Stimulated activated CD8-positive, alpha-beta memory T cell treated with anti-CD3 and anti-CD28 coated beads, Interleukin-7, amount 100 ng/mL, for 24 hours (primary cell): ENCODE measurements at places on chromosomes 13 and 19.
A peak's percentile ranks its signal among the peaks of the same experiment; 100 is the strongest.

DNA sequence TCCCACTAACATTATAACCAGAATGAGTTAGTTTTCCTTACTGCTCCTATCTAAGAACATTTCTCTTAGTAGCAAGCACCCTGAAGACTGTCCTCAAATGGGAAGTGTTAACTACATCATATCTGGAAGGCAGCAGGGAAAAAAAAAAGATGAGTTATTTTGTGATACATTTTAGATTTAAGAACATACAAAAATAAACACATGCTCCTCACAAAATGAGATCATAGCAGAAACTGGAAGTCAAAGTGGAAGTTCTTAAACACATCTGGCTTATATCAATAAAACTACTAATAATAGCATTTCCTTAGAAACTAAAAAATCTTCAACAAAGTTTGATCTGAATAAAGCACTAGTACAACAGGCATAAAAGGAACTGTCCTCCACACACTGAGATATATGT is 70.4 kb downstream of the SLITRK6 start:
- DNase-seq, result no peak

DNA sequence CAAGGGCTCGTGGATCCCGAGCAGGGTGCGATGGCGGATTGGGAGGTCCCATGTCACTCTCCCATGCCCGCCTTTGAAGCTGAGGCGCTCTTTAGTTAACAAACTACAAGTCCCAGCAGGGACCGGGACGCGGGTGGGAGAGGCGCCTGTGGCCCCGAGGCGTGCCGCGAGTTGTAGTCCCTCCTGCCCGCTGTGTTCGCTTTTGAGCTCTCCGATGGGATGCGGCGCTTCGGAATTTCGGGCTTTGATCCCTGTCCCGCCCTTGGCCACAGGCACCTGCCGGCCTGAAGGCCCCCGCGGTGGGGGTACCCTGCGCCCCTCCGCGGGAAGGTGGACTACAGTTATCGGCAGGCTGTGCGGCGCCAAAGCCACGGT is 11.0 kb downstream of the CYTH2 start:
- no peak for DNase-seq

- no peak for DNase-seq
Observed at GRCh38 chr19:51098365-51099046, 9.7 kb downstream of the CTU1 start.

GRCh38 chr19:45785097-45785496 is 2.8 kb upstream of the DMPK start:
- DNase-seq, result no peak

DNA sequence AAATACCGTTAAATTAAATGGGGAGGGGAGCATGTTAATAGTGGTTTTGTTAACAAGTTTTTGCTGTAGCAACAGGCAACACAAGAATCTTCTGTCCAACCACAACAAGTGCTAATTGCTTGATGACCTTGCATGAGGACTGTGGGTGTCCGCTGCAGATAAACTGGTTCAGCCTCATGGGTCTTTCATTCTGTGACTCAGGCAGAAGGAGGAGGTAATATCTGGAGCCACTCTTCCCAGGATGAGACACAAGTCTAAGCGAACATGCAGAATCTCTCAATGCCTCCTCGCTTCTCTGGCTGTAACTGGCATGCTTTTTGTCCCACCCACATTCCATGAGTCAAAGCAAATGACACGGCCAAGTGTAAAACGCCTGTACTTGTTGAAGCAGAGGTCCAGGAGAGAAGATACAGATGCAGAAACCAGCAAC is 56.6 kb upstream of the MYO16 start:
- no peak for DNase-seq

DNA sequence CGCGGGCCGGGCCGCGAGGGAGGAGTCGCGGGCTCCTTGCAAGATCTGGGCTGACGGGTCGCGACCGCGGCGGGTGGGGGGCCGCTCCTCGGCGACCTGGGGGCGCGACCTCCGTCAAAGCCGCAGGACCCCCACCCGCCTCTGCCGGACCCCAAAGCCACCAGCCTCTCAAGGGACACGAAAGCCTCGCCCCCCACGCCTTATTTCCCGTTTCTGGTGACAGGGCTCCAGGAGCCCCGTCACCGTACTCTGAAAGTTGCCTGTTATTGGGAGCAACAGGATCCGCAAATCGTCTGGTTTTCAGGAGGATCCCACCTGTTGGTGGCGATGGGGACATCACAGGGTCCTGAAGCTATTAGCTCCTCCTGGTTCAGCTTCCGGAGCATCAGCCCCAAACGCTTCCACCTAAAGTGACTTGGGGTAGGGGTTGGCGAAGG is 530 bp downstream of the MAU2 start:
- no peak for DNase-seq

- no peak for DNase-seq
Observed at GRCh38 chr13:79710376-79710775, 229.4 kb downstream of the NDFIP2 start.

DNA sequence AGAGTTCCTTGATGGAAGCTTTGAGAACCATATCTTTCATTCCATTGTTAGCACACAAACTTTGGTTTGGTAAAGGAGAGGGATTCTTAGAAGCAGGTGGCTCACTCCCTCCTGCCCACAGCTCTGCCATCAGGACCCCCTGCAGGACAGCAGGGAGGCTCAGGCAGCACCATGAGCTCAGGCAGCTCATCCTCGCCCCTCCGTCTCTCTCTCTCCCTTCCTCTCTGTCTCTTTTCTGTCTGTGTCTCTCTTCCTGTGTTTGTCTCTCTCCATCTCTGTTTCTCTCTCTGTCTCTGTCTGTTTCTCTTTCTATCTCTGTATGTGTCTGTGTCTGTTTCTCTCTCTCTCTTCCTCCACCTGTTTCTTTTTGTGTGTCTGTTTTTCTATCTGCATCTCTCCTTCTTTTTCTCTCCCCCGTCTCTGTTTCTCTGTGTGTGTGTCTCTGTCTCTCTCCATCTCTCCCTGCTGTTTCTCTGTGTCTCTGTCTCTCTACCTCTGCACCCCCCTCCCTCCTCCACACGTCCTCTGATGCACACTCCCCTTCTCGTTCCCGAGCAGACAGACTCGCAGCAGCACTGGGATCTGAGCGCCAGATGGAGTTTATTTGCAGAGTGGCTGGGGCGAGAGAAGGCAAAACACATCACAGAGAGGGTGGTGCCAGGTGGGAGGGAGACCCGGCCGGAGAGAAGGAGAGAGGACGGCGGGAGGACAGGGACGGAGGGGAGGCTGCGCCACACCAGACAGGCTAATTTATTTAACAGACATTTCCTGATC is 8.7 kb downstream of the SBK2 start:
- DNase-seq, result no peak

DNA sequence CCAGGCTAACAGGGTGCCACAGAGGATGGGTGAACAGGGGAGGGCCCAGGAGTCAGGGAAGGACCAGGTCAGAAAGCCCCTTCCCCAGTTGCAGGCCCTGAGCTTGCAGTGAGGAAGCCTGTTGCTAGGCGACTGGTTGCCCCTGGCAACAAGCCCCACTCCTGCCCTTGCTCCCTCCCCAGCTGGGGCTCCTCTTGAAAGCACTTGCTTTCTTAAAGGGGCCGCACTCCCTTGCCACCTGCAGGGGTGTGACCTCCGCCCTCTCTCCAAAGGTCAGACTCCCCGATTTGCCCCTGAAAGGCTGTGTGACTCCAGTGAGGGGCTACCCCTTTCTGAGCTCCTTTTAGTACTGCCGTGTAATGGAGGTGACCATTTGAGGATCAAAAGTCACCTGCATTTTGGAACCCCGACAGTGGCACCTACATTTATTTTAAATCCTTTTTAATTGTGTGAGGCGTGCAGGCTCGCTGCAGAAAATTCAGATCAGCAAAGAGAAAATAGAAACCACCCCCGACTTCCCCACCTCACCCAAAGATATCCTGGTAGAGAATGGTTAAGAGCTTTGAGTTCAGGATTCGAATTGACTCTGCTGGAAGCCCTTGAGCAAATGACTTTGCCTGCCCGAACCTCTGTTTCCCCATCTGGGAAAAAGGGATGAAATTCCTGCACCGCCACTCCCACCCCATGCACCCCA is 4.8 kb downstream of the FCHO1 start:
- no peak for DNase-seq

DNA sequence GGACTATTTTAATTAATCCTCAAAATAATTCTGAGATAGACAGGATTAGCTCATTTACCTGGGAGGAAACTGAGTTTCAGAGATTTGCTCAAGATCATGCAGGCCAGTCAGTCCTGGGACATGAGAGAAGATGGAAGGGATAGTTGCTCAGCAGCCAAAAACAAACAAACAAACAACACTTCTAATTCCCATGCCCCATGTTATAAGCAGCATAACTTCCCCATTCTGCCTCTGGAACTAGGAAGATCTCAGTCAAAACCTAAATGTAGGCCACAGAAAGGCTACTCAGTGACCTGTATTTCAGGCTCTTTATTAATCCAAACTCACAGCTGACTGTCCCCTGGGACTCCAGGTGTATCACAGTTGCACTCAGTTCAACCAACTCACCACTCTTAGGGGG is 489.2 kb upstream of the NBEA start:
- DNase-seq, result no peak

- peak; percentile 35 for DNase-seq
Observed at GRCh38 chr19:48674921-48675824, 2.4 kb upstream of the NTN5 start.

DNA sequence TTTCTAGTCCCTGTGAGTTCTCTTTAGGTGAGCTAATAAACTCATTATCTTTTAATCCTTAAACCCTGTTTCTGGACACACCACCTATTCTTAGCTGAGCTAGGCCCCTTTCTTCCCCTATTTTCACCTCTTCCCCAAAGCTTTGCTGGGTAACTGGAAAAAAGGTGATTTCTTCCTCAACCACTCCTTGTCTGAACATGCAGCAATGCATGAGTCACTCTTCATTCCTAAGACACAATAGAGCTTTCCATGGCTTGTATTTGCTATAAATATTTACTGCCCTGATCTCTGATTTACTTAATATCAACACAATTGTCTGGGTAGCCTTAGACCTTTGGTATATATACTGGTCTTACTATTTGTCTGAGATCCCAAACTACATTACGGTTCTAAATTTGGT is 370.9 kb downstream of the KLF5 start:
- no peak for DNase-seq

DNA sequence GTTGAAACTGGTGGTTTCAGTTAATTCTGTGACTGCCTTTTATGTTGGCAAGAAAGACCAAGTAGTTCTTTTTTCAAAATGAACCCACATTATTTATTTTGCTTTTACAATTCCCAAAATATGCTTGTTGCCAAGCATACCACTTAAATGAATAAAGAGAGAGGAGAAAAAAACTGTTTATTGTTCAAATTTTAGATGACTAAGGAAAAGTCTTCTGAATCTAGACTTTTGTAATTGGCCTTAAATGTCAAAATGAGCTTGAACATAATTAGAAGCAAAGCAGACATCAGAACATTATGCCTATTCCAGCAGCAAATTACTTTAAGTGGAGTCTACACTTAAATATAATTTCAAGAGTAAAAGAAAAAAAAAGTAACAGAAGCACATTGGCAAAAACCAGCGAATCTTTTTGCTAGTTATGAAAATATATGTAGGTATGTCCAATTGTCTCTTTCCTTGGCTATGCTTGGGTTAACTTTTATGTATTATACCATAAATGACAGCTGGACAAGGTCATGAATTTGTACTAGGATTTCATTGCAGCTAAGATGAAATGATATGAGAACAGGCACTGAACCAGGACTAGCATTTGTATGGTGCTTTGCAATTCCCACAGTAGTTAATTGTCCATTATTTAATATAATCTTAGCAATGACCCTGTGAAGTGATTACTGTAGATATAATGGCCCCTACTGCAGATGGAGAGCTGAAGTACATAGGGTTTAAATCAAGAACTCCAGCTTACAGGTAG is 211.9 kb downstream of the NALCN start:
- DNase-seq, result no peak

GRCh38 chr13:66301006-66301405 is 929.1 kb downstream of the PCDH9 start:
- DNase-seq, result no peak

- DNase-seq, result no peak
Observed at GRCh38 chr13:39371706-39372105, 231.3 kb downstream of the LHFPL6 start.

DNA sequence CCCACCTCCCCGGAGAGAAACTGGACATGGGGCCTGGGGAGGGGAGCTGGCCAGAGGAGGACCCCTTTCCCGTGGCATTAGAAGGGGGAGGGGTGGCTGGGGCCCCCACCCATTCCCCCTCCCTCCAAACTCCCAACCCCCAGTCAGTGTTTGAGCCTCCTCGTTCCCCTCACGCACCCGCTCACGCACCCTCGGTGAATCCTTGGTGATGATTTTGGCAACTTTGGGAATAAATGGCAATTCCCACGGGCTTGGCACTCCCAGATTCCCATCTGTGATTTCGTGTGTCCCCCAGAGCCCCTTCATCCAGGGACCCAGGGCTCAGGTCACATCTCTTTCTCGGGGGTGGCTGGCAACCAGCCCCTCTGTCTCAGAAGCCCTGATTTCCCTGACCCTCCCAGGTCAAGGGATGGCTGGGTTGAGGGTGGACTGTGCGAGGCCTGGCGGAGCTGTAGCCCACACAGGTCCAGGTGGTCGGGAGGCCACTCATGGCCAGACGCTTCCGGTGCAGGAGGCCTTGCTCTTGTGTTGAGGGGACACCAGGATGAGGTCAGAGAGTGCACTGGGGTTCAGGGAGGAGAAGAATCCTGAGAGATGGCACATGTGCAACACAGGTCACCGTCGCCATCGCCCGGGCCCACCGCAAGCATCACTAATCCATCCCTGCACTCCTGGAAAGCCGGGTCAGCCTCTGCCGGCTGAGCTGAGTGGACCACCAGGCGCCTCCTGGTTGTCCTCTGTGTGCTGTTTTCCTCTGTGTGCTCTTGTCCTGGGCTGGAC is 20.7 kb downstream of the EPN1 start:
- no peak for DNase-seq

GRCh38 chr13:90547272-90547790 is 800.2 kb upstream of the MIR17HG start:
- DNase-seq, result no peak

DNA sequence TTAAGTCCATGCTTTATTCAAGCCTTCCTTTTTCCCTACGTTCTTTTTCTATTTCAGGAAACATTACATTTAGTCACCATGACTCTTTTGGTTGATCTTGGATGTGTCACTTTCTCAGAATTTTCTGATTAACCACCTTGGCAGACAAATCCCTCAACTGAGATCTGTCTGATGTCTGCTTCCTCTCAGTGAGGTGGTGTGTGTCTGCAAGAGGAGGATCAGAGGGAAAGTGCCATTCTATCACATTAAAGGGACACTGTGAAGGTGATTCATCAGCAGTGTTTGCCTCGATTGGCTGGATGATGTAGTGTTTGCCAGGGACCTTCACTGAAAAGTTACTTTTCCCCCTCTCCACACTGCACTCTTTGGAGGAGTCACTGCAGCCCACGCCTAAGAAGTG is 3.0 kb upstream of the CCNP start:
- no peak for DNase-seq

DNA sequence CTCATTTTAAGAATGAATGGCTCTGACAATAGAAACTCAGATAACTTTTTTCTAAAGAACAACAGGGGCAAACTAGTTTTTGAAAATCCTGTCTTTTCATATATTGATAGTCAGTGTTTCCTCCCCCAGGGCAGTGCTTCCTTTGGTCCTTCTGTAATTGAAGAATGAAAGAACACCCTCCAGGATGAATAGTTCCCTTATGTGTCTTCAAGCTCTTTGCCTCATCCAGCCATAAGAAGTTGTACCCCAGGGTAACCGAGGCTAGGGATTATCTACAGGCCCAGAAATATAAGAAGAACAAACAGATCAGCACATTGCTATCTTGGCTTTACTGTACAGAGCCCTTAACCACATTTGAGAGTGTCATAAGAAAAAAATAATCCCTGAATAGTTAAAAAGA is 12.1 kb upstream of the ERICH6B start:
- DNase-seq, result no peak
